ENCODE measurements at places on chromosomes 11 and 22.
A peak's percentile ranks its signal among the peaks of the same experiment; 100 is the strongest.

DNA sequence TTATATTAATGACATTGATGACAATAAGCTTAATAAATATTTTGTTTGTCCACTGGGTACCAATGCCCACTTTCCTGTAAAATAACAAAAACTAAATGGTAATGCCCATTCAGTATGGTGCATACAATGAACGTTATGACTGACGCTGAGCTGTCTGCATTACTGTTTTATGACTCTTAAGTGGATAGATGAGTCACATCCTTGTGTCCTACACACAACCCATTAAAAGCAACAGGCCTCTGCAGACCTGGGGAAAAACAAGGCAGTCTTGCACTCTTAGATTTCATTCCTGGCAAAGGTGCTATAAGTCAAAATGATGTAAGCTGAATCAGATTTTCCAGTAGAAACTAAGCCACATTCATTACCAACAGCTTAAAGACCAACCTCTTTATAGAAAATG, 176.3 kb upstream of the TMEM45B start:
- no peak for DNase-seq

DNA sequence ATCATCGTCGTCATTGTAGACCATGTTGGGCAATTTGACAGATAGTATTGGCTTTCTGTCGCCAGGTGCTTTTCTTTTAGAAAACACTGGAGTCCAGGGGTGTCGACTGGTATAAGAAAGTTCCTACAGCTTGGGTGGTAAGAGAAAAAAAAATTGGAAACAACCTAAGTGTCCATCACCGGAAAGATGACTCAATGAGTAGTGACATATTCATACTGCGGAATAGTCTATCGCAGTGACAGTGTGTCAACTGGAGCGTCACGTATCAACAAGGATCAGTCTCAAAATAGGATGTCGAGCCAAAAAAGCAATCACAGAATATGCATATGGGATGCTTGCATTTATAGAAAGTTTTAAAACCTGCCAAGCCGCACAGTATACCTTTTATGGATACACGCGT, 157.6 kb downstream of the MN1 start:
- no peak for DNase-seq

- no peak for DNase-seq
Measured at GRCh38 chr11:133746663-133747306, 98.5 kb downstream of the SPATA19 start.

DNA sequence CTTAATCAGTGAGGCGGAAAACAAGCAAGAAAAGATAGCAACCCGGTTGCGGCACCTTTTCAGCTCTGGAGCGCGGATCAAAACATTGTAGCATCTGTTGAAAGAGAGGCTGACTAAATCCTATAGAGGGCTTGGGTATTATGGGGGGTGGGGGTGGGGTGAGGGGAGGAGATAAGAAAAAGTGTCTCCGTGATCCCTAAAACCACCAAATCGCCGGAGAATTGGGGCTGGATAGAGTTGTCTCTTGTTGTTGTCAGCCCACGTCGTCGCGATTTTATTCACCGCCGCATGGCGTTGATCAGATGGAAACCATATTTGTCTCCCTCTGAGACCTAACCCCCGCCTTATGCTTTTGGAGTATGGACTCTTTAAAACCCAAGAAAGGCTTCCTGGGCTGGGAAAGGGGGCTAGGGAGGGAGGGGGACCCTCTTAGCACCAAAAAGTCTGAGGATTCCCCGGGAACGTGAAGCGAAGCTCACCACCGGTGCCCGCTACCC, 13.0 kb downstream of the PAX6 start:
- no peak for DNase-seq

DNA sequence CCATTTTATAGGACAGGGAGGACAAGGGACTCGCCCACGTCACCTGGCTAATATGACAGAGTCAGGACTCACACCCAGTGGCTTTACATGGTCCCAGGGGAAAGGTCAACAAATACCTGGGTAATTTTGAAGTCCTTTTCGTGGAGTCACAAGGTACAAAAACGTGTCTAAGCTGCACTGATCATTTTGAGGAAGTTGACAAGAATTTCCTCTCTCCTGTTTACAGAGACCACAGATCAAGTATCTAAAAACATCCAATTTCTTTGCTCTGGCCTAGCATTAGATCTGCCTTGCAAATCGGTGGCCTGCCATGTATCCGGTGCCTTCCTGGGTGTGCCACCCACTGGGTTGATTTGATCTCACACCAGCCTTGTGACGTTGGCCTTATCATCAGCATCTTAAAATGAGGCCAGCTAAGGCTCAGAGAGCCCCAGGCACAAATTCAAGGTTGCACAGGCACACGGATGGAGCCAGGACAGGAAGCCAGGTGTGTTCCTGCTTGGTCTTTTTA, 17.6 kb downstream of the GDPD5 start:
- DNase-seq: peak; percentile 56

GRCh38 chr22:29932136-29932535, 49.2 kb downstream of the MTMR3 start:
- no peak for DNase-seq

DNA sequence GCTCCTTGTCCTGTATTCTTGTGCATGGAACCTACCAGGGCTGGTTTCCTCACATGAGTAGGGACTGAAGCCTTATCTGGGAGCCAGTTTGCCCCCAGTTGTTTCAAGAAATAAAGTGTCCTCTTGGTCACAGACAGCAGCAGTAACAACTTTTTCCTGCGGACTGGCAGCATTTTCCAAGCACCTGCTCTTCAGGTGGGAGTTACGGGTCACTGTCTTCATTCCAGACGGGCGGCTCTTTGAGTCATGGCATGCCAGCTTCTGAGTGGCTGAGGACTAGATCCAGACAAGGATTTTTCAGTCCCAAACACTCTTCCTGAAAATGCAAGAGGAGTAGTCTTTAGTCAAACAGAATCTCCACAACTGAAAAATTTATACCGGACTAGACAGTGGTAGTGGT, 2.7 kb upstream of the CD44 start:
- no peak for DNase-seq

DNA sequence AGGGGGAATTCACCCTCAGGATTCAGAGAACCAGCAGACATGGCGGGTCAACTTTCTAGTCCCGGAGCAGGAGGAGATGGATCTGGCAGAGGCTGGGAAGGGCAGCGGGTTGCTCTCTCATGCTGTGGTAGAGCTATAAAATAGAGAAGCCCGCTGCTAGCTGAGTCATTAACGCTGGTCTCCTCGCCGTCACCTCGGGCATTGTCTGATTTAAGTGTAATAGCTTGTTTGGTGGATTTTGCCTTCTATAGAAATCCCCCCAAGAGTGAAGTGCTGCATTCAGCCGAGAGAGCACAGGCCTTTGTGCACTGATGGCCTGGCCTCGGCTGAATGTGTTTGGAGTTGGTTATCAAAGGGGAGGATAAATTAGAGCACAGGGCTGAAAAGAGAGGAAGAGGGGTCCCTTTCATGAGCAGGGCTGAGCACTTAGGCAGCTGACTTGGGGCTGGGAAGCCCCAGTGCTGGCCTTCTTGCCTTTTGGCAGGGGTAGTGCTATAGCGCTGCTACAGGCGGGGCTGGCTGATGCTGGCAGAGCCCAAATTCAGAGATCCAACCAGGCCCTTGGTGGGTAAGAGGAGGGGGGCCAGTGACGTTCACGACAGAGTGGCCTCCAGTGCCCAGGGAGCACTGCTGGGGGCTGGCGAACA, 161.1 kb upstream of the CADM1 start:
- DNase-seq: no peak

DNA sequence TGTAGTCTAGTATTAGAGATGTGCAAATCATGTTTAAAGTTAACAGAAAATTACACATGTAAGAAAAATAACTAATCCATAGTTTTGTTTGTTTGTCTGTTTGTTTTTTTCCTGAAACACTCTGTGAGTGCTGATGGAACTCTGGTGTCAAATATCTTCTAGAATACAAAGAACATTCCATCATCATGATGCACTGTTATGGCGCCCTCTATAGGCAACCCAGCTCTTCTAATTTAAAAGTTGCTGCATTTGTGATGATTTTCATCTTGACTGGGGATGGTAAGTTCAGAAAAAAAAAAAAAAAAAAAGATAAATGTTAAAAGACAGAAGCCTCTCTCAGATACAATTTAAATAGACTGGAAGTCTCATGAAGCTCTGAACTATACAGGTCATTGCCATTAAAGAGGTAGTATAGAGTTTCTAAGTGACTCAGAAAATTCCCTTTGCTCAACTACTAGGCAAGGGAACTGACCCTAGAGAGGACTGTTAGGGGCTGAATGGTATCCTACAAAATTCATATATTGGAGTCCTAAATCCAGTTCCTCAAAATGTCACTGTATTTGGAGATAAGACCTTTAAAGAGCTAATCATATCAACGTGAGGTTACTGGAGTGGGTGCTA, 597.2 kb upstream of the ANO3 start:
- no peak for DNase-seq

- no peak for DNase-seq
Measured at GRCh38 chr11:64469288-64469687, 110.3 kb downstream of the RPS6KA4 start.

DNA sequence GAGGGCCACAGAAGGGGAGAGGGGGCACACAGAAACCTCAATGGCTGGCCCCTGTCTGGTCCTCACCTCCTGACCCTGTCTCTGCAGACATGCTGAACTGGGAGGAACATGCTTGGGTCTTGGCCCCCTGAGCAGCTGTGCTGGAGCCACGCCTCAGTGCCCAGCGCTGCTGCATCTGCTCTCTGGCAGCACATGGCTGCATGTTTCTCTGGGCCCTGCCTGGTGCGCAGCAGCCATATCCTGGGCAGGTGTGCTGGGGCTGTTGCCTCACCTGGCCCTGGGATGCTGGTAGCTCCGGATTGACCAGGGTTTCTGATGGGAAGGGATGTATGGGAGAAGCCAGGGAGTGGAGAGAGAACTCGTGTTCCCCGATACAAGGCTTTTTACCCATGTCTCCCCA, 248.0 kb downstream of the ST3GAL4 start:
- no peak for DNase-seq

DNA sequence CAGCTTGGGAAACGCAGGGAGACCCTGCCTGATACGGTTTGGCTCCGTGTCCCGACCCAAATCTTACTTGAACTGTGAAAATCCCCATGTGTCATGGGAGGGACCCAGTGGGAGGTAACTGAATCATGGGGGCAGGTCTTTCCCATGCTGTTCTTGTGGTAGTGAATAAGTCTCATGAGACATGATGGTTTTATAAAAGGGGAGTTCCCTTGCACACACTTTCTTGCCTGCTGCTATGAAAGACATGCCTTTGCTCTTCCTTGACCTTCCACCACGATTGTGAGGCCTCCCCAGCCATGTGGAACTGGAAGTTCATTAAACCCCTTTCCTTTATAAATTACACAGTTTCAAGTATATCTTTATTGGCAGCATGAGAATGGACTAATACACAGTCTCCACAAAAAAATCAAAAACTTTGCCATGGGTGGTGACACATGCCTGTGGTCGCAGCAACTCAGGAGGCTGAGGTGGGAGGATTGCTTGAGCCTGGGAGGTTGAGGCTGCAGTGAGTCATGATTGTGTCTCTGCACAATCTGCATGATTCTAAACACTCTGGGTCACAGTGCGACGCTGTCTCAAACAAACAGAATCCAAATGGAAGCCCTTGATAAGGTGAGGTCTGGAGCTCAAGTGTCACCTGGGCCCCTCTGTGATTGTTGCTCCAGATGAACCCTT, 34.9 kb downstream of the SYN3 start:
- no peak for DNase-seq

DNA sequence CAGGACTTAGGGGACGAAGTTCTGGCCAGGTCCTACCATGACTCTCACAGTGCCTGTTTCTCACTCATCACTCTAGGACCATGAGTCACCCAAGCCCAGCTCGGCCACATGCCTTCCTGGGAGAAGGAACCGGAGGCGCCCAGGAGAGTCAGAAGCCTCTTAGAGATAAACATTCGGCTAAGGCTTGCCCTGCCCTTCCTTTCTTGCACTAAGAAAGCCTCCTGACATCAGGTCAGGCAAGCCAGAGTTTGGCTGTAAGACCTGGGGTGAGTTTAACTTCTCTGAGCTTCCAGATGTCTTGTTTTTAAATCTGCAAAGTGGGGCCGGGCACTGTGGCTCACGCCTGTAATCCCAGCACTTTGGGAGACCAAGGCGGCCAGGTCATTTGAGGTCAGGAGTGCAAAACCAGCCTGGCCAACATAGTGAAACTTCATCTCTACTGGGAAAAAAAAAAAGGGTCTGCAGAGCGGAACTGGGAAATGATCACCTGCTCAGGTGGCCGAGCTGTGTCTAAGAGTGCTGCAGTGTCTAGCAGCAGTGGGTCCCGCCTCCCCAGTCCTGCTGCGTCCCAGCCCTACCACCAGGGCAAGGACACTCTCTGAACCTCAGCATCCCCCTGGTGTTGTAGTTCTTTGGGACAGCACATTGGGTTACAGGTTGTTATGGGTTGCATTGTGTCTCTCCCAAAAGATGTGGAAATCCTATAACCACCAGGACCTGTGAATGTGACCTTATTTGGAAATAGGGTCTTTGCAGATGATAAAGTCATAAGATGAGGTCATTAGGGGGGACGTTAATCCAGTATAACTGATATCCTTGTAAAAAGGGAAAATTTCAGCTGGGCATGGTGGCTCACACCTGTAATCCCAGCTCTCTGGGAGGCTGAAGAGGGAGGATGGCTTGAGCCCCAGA, 1.8 kb upstream of the CARS1 start:
- DNase-seq: no peak

- no peak for DNase-seq
Measured at GRCh38 chr11:61528114-61528513, 19.6 kb downstream of the LRRC10B start.

GRCh38 chr11:39571081-39571480, 1888.4 kb downstream of the LRRC4C start:
- no peak for DNase-seq

DNA sequence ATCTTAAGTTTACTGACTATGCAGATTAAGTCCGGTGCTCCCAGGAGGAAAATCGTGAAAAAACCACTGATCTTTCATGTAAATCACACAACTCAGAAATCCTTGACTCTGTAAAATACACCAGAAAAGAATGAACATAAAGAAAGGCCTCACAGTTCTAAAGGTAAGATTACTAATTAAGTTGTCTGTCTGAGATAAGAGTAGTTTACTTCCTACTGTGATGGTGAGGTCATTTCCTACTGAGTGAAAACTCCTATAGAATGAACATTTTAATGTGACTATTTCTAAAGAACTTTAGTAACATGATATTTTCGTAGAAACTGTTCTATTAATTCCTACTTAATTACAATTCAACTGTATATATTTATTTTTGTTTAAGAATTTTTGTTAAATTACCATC, 774.4 kb upstream of the CHORDC1 start:
- DNase-seq: no peak

DNA sequence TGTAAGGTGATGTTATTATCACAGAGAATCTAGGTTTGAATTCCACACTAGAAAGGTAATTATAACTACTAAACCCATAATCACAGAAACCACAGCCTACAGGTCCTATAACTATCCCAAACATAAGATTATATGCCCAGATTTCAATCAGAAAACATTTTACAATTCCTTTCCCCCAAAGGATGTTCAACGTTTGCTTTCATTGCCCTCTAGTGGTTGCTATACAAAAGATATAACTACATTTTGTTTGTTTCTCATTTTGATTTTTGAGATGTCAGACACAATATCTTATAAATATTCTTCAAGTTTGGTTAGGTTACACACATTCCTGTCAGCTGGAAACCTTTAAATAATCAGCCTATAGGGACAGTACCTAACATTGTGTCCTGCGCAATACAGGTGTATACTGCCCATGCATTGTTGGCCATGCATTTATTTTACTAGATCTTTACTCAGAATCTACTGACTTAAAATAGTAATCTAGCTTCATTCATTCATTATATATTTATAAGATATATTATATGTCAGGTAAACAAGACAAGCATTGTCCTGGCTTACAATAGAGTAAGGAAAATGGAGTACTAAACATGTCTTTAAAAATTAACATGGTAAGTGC, 530.5 kb upstream of the CCDC90B start:
- no peak for DNase-seq

- DNase-seq: no peak
Measured at GRCh38 chr11:125948278-125949051, 2.6 kb downstream of the VSIG10L2 start.

- DNase-seq: no peak
Measured at GRCh38 chr22:39138357-39138997, 14.0 kb downstream of the CBX7 start.

All from effector memory CD4-positive, alpha-beta T cell (primary cell).